Stimulated activated CD8-positive, alpha-beta memory T cell treated with anti-CD3 and anti-CD28 coated beads, Interleukin-15, amount 100 ng/mL, for 4 hours (primary cell): ENCODE measurements at places on chromosomes 3 and 15.

- DNase-seq: no peak
Measured at GRCh38 chr15:68232937-68233336, 3.4 kb upstream of the CLN6 start.

DNA sequence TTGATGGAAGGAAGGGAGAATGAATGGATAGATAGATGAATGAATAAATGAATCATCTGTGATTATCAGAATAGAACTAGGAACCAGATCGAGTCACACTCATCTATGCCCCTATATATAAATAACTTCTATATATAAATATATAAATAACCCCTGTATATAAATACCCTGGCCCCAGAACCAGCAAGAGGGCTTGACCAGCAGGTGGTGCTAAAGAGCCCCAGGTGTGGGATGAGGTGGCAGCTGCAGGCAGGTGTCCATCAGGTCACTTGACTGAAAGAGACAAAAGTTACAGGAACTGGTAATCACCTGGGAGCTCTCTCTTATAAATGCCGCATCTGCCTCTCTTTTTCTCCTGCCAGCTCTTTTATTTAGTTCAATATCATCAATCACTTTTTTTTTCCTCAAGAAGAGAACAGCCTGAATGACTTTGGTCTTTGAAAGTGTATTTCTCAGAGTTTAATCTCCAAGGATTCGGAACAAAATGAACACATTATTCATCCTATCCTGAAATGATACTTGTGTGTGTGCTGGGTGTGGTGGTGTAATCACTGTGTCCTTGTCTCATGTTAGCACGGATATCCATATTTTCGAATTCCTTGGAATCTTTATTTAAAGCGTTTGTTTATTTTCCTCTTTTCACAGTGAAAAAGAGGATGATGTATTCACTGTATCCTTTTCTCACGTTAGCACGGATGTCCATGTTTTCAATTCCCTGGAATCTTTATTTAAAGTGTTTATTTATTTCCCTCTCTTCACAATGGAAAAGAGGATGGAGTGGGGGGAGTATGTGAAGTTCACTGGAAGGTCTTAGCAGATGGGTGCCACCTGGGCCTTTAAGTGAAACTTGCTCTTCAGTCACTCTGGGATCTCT, 35.4 kb upstream of the ATG7 start:
- peak; percentile 61 for DNase-seq

DNA sequence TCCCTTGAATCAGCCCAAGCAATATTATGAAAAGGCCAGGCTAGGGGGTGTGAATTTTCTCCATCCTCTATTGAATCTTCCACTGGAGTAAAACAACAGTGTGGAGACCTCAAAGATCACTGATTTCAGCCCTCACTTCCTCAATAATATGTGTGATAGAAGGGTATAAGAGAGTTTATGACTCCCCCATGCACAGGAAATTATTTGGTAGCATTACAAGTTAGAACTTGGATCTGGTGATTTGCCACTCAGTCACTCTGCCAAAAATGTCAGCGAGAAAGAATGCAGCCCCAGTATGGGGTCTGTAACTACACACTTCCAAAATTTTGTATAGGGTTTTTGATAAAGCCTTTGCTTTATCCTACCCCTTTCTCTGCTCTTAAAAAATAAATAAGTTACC, 81.0 kb upstream of the KCNMB2 start:
- DNase-seq: no peak

DNA sequence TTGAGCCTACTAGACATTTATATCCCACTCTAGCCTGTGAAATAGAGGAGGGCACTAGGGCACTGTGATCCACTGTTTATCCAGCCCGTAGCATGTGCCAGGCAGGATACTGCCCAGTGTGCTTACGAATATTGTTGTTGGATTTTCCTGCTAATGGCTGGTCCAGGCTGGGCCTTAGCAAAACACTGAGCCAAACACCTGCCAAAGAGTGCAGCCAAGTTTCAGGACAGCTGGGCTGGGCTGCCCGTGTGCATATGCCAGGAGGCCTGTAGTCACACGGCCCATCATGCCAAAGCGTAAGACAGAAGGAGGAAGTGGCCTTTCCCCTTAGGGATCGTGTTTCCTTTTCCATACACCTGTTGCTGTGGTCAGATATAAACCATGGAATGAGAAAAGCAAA, 54.5 kb upstream of the ABHD10 start:
- DNase-seq: no peak

DNA sequence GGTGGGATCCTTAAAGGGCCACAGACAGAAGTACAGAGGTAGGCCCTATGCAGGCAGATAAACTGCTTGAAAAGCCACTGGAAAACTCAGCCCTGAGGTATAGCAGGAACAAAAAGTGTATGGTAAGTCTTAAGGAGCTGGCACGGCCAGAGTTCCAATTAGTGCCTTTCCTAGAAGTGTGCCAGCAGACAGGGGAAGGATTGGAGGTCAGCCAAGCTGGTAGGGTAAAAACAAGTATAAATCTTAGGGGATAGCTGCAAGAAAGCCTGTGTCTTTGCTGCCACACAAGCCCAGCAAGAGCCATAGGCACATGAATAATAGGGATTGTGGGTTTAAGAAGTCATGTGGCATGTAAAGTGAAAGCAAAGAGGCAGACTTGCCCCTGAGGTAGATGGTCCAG, 582.5 kb downstream of the PLOD2 start:
- no peak for DNase-seq

GRCh38 chr3:50519471-50520089, 16.1 kb upstream of the CACNA2D2 start:
- DNase-seq: peak; percentile 25

DNA sequence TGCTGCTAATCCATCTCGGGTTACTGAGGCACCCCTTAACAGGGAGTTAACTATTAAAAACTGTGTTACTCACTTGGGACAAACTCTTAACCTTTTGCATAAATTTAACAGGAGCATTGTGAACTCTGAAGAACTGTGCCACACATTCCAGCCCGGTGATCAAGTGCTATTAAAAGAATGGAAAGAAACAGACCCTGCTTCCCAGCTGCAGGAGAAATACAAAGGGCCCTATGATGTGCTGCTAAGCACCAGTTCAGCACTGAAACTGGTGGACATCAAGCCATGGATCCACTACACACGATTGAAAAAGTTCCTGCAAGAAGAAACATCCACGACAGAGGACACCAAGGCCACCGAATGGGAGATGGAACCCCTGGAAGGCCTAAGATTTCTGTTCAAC, 114.7 kb upstream of the PLCL2 start:
- DNase-seq: no peak

- no peak for DNase-seq
Measured at GRCh38 chr3:11435440-11436165, 163.4 kb downstream of the ATG7 start.

DNA sequence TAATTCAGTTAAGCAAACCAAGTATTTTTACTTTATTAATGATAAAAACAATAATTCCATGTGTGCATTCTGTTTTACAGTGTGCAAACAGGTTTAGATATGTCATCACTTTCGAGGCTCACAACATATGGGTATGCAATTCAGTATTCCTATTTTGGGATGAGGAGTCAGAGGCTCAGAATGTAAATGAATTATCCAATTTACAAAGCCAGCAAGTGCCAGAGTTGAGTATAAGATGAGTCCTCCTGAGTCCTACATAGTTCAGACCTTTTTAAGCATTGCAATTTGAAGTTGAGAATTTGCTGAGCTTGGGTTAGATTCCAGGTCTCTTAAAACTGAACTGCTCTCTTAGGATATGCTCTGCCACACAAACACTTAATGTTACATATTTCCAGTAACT, 424.2 kb upstream of the ROBO2 start:
- DNase-seq: no peak

DNA sequence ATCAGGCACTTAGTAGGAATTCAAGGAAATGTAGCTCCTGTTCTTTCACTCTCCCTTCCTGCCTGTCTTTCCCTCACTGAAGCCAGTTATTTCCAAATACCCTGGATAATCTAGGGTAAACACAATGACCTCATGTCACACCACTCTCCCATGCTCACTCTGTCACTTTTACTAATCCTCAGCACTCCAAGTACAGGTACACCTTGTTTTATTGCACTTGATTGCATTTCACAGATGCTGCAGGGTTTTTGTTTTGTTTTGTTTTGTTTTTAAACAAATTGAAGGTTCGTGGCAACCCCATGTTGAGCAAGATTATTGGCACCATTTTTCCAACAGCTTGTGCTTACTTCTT, 40.8 kb downstream of the PPM1L start:
- DNase-seq: no peak

DNA sequence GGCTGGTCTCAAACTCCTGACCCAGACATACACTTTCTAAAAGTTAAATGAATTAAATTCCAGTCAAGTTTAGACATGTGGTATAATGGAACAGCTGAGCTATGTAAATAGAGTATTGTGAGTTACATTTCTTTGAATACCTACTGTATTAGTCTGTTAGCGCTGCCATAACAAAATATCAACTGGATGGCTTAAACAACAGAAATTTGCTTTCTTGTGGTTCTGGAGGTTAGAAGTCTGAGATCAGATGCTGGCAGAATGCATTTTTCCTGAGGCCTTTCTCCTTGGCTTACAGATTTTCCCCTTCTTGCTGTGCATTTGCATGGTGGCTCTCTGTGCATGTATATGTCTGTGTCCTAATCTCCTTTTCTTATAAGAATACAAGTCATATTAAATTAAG, 101.5 kb upstream of the TGFBR2 start:
- DNase-seq: no peak

- DNase-seq: no peak
Measured at GRCh38 chr3:114764056-114764492, 383.0 kb downstream of the ZBTB20 start.

DNA sequence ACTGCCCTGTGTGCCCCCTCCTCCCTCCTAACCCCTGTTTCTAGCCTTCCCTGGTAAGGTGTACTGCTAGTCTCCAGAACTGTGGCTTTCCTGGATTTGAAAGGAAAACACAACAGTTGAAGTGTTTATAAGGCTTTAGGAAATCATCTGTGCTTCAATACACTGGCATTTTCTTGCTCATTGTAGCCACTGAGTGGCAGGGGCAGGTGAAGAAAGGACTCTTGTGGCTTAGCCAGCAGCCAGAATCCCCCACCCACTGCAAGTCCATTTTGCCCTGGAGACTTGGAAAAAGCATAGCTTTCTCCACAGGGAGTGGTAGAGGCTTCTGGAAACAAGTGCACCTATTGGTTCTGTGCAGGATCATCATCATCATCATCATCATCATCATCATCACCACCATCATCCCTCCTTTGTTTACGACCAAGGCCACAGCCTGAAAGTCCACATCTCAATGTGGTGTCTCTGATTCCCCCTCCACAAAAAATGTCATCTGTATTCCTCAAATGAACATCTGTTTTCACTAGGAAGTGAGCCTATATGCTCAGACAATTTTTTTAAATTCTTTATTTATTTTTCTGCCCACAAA, 33.4 kb downstream of the AQP9 start:
- no peak for DNase-seq

DNA sequence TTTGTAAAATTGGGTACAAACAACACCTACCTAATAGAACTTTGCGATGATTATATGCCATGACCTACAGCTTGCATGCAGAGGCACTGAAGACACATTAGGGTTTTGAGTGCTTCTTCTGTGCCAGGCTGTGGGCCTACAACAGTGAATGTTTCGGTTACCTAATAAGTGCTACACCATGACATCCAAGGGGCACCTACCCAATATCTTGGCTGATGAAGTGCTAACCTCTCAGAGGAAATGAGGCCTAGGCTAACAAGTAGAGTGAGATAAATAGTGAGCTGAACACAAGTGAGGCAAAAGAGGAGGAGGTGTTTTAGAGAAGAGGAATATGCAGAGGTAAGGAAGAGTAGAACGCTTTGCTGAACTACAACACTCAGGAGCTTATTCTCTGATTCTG, 12.2 kb upstream of the RASGRP1 start:
- DNase-seq: no peak

DNA sequence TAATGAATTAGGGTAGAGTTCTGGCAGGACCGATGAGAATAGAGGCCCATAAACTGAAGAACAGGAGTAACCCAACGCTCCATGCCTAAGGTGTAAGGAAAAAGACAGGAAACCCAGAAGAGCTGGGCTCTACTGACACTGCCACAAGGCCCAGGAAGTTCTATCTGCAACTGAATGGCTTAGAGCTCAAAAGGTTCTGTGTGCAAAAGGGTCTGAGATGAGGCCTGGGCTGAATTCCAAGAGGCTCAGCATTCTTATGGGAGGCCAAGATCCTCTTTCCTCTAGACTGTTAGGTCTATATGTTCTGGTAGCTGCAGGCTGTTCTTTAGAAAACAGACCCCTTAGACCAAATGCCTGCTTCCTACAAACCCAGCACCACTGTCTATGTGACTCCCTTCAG, 30.5 kb upstream of the PRSS50 start:
- no peak for DNase-seq

- DNase-seq: no peak
Measured at GRCh38 chr3:171480526-171480925, 20.3 kb upstream of the TNIK start.

DNA sequence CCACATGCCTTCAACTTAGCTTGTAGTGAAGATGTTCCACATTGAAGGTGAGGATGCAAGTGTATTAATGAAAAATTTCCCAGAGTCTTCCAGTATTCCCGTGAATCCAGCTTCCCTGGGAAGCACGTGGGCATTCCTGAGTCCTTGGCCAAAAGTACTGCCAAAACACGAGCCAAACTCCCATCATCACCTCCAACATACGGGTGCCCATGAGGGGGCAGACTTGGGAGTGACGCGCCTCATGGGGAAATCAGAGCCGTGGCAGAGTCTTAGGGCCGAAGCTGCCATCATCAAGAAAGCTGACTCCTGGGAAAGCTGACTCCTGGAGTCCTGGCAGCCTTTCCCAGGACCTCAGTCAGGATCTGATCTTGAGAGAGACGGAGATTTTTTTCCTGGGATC, 20.1 kb upstream of the TM2D3 start:
- no peak for DNase-seq

DNA sequence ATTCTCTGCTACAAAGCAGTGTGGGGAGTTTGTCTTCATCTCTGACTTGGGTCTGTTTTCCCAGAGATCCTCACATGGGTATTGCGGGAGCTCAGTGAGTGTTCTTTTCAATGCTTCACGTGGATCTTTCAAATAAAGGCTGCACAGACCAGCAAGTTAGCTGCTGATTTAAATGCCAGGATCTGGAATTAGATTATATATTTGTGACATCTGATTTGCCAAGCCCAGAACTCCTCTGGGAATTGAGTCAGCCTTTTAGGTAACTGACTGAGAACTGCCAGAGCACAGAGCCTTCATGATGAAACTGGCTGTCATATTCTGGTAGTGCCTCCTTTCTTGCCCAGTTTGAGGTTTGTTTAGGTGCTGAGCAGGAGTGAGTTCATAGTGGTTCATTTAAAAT, 14.7 kb downstream of the EDEM1 start:
- no peak for DNase-seq

DNA sequence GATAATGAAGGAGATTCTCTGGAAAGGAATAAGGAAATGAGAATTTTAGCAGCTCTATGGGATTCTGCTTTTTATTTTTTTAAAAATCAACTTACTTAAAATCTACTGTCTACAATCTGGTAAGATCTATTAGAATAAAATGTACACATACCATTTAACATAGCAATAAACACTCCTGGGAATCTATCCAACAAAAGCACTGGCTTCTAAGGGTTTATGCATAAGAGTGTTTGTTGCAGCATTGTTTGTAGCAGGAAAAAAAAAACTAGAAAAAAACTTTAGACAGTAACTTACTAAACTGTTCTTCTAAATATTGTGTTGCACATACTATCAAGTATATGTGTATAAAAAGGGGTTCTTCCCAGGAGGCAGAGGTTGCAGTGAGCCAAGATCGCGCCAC, 15.7 kb upstream of the RBP1 start:
- no peak for DNase-seq
